ENCODE measurements at places on chromosomes 6 and 20. TPM values are rescaled to one million over a fixed set of nuclear protein-coding genes. Genes with fewer than 3 reads are reported as not detected.

AARS2 gene
- 7.4 TPM for total RNA-seq

C20orf141 gene
- not detected for total RNA-seq

OOEP gene
- total RNA-seq, result not detected

NOP56 gene
- total RNA-seq, result 223 TPM

RTN4IP1 gene
- 4.7 TPM for total RNA-seq

MLN gene
- total RNA-seq, result not detected

ENPP5 gene
- total RNA-seq, result 0.87 TPM

CPNE5 gene
- 0.40 TPM for total RNA-seq

RAET1L gene
- not detected for total RNA-seq

PCNA gene
- total RNA-seq, result 134 TPM

CST7 gene
- not detected for total RNA-seq

BTN1A1 gene
- under 0.01 TPM for total RNA-seq

KHDC1L gene
- not detected for total RNA-seq
